NCI-H1092 treated with DMSO at 0.1 percent for 48 hours (cell line): ENCODE measurements at places on chromosomes 3 and 15.

- DNase-seq: no peak
Measured at GRCh38 chr3:550471-550870, 353.9 kb downstream of the CHL1 start.

GRCh38 chr3:172799246-172799645, 48.7 kb downstream of the ECT2 start:
- no peak for DNase-seq

GRCh38 chr15:48330105-48330785, 984 bp upstream of the DUT start:
- DNase-seq: no peak

- DNase-seq: no peak
Measured at GRCh38 chr3:37891227-37891626, 29.5 kb downstream of the CTDSPL start.

GRCh38 chr15:64850778-64851502, 9.2 kb downstream of the PLEKHO2 start:
- no peak for DNase-seq

DNA sequence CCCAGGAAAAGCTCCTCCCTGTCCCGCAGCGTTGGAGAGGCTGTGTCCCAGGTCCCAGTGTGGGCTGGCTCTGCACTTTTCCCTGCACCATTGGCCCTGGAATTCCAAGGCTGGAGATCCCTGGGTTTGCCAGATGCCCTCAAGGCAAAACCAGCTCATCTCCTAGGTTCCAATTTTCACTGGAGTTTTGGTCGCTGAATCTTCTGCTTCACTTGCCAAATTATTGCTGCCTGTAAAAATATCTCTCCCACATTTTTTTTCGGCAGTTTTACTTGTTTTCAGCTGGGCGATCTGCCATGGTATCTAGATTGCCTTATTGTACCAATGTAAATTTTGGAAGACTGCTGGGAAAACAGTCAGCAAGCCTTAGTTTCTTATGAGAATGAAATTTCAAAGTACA, 150.9 kb upstream of the ATP10A start:
- DNase-seq: no peak

DNA sequence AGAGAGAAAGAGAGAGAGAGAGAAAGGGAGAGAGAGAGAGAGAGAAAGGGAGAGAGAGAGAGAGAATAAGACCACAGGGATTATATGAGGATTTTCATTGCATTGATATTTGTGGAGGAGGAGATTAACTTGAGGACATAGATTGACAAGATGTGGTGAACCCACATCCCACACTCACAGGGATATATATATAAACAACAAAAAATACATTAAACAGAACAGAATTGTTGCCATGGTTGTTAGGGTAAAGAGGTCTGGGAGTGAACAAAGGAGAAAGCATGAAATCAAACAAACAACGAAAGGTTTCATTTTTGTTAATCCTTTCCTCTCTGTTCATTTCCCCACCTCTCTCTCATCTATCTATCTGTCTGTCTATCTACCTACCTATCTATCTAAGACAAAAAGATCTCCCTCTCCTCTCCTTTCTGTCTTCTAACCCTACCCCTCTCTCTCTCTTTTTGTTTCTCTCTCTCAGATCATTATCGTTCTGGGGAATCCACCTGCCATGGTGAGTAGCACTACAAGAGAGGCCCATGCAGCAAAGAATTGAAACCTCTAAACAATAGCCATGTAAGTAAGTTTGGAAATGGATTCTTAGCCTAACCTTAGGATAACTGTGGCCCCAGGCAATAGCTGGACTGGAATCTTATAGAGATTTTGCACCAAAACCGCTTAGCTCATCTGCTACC, 280.9 kb downstream of the RAP2B start:
- DNase-seq: no peak

DNA sequence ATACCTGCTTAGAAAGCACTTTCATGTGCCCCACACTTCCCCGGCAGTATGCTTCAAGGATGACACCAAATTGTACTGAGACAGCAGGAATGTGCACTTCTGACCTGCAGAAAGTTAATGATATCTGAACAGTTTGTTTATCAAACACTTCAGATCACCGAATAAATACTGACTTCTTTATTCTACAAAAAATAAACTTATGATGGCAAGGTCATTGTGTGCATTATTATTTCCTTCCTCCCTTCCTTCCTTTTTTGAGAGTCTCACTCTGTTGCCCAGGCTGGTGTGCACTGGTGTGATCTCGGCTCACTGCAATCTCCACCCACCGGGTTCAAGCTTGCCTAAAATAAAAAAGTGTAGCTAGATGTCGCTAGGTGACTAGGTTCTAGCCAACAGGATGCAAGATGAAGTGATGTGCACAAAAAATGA, 80.3 kb downstream of the FAIM start:
- no peak for DNase-seq

DNA sequence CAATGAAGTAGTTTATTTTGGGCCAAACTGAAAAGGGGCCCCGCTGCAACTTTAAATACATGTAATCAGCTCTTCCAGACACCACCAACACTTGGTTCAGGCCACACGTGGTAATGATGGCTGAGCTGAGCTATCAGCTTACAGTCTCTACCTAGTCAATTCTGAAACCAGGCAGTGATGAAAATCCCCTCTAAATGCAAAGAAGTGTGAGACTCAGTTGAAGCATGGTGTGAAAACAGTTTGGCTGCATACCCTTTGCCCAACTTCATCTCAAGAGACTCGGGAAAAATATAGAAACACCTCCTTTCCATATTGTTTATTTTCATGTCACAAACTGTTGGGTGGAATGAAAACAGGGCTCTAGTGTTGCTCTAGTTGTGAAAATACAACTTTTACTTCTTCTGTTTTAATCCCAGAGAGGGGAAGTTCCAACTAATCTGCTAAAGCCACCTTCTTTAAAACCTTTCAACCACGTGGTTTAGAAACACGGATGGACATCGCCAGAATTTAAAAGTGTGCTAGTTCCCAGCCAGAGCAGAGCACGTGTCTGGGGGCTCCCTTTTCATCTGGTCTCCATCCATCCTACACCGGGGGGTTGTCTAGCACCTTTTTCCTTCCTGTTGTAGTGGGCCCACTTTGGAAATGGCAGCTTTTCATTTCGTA, 229.1 kb downstream of the EPHB1 start:
- DNase-seq: no peak

DNA sequence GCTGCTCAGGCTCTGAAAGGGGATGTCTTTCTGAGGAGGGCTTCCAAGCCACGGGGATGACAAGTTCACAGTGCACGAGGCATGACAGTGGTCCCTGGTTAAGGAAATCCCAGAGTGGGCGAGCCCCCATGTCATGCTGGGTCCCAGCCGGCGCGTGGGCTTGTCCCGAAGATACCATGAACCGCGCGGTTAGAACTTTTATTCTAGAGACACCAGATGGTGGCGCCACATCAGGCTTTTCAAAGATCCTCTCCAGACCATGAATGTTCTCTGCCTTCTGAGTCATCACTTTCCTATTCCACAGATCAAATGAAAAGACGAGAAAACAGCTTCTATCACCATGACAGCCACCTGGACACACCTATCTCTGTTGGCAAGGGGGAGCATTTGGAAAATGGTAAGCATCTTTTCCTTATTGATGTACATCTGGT, 227.8 kb upstream of the LYSMD4 start:
- no peak for DNase-seq

- no peak for DNase-seq
Measured at GRCh38 chr3:97841304-97841703, 19.5 kb downstream of the CRYBG3 start.

GRCh38 chr3:54950391-54951003, 22.6 kb upstream of the LRTM1 start:
- DNase-seq: no peak

- DNase-seq: no peak
Measured at GRCh38 chr15:48332642-48333034, 1.4 kb downstream of the DUT start.

DNA sequence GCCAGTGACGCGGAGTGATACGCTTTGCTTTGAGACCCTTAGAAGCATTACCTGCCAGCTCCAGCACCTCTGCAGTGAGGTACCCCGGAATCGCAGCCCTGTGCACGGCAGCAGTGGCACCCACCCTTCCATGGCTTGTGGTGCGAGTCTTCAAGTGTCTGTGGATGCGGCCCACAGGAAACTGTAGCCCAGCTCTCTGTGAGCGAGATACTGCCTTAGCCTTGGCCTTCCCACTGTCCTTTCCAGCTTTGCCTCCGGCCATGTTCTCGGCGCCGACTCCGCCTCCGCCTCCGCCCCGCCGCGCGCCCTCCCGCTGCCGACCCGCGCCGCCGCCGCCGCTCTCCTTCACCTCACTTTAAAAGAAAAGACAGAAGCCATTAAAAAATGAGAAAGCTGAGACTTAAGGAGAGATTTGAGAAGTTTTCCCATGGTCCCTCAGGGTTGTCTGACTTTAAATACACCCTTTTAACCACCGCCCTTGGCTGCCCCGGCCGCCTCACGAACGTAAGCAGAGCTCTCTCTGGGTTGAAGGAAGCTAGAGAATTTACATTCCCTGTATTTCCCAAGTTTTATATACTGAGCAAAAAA, 78.5 kb upstream of the FAM174B start:
- DNase-seq: peak; percentile 59

DNA sequence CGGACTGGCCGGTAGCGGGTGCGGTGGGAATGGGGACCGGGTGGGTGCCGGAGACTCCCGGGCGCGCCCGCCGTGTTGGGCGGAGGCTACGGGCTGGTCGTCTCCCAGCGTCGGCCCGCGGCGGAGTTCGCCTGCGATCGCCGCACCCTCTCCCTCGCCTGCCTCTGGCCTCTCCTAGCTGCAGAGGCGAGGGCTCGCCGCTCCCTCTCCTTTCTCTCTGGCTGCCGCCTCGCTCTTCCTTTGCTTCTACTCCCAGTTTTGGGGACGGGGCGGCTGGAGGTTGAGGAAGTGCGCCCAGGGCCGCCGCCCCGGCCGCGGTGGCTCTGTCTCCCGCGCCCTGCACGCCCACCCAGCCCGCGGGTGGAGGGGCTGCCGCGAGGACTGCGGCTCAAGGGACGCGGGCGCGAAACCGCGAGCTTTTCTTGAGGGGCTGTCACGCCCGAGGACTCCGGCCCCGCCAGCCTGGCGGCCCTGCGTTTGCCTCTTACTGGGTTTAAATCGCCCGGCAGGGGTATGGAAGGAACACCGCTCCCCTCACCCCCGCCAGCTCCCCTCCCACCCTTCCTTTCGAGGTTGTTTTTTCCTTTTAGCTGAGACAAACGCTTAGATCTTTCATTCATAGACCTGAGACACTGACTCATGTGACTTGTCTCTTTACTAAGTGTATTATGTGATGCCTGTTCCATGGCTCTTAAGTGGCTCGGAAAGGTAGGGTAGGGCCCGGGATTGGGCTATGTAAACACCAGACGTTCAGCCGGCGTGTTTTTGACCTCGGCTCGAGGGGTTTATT, 654 bp downstream of the PIK3CA start:
- peak; percentile 54 for DNase-seq

GRCh38 chr3:106510206-106510605, 641.4 kb upstream of the CBLB start:
- DNase-seq: no peak

GRCh38 chr15:50993598-50993997, 85.1 kb downstream of the AP4E1 start:
- DNase-seq: no peak

- no peak for DNase-seq
Measured at GRCh38 chr3:8668216-8668615, 23.6 kb upstream of the SSUH2 start.

DNA sequence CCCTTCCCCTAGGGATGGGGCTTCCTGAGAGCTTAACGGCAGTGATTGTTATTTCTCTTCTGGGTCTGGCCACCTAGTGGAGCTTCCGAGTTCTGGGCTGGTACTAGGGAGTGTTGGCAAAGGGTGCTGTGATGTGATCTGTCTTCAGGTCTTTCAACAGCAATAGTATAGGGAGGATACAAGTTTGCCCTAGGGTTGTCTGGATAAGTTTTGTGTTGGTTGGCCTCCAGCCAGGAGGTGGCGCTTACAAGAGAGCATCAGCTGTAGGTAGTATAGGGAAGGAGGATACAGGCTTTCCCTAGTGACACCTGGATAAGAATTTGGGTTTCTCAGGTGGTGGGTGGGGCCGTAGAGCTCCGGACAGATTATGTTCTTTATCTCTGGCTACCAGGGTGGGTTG, 19.2 kb upstream of the CPOX start:
- DNase-seq: no peak

GRCh38 chr3:15331072-15331605, 1.2 kb downstream of the SH3BP5 start:
- DNase-seq: no peak

DNA sequence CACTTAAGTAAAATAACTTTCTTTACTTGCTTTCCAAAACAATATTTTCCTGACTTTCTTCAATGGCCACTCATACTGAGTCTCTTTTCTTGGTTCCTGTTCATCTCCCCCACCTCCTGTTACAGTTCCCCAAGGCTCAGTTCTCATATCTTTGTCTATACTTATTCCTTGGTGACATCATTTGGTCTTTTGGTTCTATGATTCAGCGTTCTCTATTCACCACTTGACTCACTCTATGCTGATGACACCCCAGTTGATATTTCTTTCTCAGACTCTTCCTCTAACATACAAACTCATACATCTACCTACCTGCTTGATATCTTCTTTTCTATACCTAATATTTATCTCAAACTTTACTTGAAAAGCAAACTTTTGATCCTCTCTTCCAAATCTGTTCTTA, 85.0 kb upstream of the P3H2 start:
- DNase-seq: no peak

- no peak for DNase-seq
Measured at GRCh38 chr15:58222679-58223078, 84.5 kb downstream of the AQP9 start.

DNA sequence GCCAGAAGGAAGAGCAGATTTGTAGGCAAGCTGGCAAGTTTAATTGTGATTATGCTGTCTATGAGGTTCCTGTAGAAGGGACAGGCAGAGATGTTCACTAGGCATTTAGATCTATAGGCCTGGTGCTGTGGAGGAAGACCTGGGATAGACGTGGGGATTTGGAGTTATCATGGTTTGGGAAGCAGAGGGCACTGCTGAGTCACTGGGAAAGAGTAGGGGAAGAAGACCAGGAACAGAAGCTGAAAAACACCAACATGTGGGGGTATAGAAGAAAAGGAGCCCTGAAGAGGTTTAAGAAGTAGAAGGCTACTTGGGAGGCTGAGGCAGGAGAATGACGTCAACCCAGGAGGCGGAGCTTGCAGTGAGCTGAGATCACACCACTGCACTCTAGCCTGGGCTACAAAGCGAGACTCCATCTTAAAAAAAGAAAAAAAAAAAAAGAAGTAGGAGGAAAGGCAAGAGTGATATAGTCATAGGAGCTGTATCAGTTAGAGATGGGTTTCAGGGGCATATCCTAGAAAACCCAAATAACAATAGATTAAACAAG, 19.3 kb downstream of the GRK7 start:
- DNase-seq: no peak

- DNase-seq: no peak
Measured at GRCh38 chr3:160447544-160447943, 2.0 kb downstream of the TRIM59 start.

GRCh38 chr15:79608066-79608864, 176.1 kb downstream of the MINAR1 start:
- DNase-seq: no peak

DNA sequence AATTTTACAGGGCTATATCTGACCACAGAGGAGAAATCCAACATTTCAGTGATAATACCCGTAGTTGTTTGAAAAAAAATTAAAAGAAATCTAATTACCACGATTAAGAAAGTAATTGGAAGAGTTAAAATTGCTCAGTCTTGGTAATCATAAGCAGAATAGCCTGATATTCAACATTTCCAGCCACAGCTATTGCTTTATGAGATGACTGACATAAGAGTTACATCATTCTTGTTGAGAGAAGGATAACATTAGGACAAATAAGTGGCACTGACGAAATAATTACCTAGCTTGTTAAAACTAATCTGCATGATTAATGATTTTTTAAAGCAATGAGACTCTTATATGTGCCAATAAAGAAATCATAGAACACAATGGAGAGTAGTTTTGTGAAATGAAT, 825.0 kb upstream of the GBE1 start:
- DNase-seq: no peak

- no peak for DNase-seq
Measured at GRCh38 chr3:15220661-15221060, 14.6 kb downstream of the CAPN7 start.
